ENCODE measurements at places on chromosomes 1 and 21.
A peak's percentile ranks its signal among the peaks of the same experiment; 100 is the strongest.

DNA sequence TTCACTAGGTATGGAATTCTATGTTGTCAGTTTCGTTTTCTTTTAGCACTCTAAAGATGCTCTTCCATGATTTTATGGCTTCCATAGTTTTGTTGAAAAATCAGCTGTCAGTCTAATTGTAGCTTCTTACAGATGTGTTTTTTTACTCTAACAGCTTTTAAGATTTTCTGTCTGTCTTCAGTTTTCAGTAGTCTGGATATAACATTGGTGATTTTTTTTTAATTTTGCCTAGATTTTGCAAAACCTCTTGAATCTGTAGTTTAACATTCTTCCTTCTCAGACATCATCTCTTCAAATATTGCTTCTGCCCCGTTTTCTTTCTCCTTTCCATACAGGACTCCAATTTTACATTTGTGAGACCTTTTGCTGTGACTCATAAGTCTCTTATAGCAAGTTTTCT, 17.9 kb upstream of the DYRK1A start:
- DNase-seq, result no peak

- DNase-seq, result no peak
Measured at GRCh38 chr1:55353707-55354620, 138.8 kb upstream of the USP24 start.

DNA sequence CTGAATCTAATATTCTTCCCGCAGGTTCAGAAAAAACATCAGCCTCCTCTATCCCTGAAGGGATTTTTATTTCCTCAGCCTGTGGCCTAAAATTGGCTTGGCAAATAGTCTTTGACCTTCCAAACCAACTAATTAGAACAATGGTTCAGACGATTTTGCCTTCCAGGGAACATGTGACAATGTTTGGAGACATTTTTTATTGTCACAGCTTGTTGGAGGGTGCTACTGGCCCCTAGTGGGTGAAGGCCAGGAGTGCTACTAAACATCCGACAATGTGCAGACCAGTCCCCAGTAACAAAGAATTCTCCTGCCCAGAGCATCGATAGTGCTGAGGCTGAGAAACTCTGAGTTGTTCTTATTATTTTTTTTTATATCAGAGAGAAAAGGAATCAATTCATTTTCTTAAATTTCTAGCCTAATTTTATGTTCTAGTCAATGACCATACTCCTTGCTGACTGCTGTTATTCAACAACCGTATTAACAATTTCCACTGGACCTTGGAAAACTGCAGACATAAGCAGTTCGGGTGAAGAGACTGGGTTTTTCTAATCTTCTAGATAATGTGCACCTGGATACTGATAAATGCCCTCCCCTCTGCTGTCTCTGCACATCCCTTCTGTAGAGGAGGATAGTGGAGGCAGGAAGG, 280.7 kb downstream of the LMX1A start:
- DNase-seq, result peak; percentile 49

DNA sequence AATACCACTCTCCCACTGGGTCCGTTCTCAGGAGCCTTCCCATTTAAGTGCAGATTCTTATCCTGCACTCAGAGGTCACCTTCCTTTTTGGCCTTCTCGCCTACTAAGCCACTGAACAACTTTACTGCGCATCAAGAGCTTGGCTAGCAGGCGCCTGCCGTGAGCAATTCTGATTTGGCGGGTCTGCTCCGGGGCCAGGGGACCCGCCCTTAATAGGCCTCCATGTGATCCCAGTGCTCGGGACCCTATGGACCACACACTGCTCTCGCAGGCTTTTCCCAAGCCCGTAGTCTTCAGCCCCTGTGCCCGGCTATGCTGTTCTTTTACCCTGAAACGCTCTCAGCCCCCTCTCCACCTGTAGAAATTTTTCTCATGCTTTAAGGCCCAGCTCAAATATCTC, 45.1 kb downstream of the BCL9 start:
- DNase-seq, result no peak

- no peak for DNase-seq
Measured at GRCh38 chr1:108504447-108504846, 54.3 kb downstream of the NBPF6 start.

- no peak for DNase-seq
Measured at GRCh38 chr1:23209770-23210169, 7.5 kb downstream of the HTR1D start.

DNA sequence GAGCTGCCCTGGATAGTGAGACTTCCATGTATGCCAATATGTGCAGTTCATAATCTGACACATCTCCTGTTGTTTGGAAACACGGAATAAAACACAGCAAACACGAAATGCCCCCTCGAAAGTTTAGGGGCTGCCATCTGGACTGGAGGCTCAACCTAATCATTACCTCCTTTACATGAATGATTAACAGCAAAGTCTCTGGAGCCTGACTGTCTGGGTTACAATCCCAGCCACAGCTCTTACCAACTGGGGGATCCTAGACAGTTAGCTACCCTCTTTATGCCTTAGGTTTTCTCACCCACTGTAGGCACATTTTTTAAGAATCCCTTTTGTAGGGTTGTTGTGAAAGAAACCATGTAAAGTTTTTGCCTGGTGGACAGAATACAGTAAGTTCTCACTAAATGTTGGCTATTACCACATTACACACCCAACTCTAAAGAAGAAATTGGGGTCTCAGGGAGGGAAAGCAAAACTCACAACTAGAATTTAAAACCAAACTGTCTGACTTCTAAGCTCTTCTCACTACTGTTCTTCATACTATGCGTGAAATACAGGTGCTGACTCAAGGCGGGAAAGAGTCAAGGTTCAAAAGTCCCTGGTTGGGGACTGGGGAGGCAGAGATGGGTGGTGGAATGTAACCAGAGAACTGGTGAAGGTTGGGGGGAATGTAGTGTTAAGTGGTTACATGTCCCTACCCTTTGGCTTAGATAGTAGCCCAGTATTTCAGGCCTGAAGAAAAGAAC, 24.2 kb downstream of the CYP4A22 start:
- DNase-seq, result no peak

- no peak for DNase-seq
Measured at GRCh38 chr1:198967566-198967965, 328.7 kb downstream of the PTPRC start.

DNA sequence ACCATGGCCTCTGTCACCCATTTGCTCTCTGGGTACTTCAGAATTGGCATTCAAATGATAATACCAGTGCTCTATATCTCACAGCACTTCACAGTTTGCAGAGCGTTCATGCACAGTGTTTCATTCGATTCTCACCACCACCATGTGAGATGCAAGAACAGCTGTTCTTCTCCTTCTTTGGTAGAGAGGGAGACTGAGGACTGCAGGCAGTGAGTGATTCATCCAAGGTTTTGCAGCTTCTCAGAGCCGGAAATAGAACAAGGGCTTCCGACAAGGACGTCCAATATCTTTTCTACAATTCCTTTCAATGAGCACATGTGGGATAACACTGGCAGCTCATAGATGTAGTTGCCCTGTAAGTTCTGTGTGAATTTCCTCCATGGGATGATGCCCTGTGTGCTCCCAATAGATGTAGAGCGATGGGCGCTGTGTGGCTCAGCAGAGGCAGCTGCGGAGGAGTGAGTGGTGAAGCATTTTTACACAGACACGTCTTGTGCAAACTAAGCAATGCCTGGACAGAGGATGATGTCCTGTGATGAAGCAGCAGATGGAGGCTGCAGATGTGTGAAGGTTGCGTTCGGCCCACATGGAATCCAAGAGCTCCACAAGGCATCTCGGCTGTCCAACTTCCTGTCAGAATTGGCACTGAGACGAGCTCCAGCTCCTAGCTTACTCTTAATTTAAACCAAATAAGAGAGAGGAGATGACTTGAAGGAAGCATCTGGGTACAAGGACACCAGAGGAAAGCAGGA, 24.9 kb downstream of the MT1HL1 start:
- DNase-seq, result no peak

- no peak for DNase-seq
Measured at GRCh38 chr1:38605063-38605462, 254.5 kb downstream of the RRAGC start.

DNA sequence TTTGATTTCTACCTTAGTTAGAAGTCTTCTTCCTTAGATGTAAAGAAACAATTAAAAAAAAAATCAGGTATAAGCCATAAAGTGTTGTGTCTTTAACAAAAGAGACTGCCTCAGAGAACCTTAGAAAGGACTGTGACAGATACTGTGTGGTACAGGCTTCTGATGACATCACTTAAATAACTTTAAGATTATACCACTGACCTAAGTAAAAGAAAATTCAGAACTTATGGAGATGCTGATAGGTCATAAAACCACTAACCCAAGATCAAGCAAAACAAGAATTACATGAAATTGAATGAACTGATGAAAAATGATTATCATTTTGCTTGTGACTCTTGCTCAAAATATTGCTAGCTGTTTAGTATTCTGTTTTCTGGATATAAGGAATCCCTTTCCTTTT, 220.8 kb downstream of the NRIP1 start:
- no peak for DNase-seq

DNA sequence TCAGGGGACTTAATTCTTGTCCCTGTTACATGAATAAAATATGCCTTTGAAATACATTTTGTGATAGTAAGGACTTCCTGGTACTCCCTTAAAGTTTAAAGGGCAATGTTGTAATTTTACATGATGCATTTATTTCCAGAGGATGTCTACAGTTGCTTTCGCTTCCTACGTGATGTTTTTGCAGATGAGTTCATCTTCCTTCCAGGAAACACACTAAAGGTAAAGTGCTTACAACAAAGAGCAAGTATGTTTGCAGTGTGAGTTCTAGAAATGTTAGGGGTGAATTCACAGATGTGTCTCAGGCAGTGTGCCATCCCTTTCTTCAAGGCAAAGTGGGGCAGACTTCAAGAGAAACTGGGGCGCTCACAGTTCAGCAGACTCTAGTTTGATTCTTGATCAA, 31.2 kb downstream of the GNPAT start:
- no peak for DNase-seq

GRCh38 chr21:32772281-32773047, 909 bp upstream of the PAXBP1 start:
- no peak for DNase-seq

DNA sequence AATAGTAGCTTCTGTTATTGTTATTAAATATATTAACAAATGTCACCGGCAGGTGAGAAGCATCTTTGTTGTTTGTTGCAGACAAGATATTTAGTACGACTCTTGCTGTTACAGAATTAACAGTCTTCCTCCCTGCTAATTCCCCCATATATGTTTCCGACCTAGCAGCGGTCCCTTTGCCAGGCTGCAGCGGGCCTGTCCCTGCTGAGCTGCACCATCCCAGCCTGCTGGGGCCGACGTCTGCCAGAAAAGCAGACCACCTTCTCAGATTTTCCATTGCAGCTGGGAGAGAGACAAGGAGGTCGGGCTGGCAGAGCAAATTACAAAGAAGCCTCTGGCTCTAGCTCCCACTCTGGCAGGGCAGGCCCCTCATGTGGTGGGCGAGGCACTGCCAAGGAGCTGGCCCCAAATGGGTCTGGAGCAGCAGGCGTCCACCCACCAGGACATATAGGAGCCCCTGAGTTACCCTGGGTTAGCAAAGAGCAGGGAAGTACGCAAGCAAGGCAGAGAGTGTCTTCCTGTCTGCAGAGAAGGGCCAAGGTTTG, 142.7 kb downstream of the FOXD2 start:
- DNase-seq, result peak; percentile 49

Data from right forelimb (tissue), 1 donor.